ENCODE measurements at places on chromosomes 1 and 21.

DNA sequence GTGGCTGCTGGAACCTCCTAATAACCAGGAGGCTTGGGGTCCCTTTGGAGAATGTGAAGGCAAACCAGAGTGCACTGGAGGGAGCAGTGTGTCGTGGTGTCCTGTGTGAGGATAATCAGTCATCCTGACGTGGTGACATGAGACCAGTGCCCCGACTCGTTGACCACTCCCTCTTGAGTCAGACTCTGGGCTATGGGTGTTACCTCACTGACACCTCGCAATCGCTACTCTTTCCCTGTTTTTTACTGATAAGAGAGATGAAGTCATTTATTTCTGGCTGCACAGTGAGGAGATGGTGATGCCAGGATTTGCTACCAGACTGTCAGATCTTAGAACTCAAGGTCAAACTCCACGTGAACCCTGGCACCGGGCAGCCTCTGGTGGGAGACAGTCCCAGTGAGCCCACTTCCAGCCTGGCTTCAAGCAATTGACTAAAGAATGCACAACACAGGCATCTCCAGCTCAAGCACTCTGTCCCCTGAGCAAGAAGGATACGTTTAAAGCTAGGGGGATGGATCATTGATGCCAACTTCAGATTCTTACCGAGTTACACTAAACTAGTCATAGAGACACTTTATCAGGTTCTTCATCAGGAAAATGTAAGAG is 30.3 kb downstream of the UBASH3A start:
- no peak for DNase-seq
- no peak overlapping the region for H3K4me3 ChIP-seq

- no peaks in the 10 kb centered on the region for H3K4me1 ChIP-seq
- no peak overlapping the region for H3K27ac ChIP-seq
- no peaks in the 10 kb centered on the region for H3K36me3 ChIP-seq
- no peak for DNase-seq
- H3K4me3 ChIP-seq: no peak overlapping the region
Observed at GRCh38 chr1:178399177-178399728, 97.5 kb downstream of the CLEC20A start.

DNA sequence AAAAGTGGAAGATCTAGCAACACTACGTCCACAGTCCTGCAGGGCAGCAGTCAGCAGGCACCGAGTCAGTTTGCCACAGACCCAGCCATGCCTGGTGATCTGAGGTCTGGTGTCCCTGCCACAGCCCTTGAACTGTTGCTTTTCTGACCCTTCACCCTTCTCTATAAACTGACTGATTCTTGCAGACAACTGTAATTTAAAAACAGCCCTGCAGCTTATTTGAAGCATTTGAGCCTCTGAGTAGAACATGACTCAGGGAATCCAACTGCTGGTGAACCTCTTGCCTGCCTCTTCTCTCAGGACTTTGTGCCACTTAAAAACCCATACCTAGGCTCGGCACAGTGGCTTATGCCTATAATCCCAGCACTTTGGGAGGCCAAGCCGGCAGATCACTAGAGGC is 107.2 kb downstream of the EDEM3 start:
- H3K4me1 ChIP-seq: peaks cover 26% of the 10 kb centered on the region
- no peaks in the 10 kb centered on the region for H3K36me3 ChIP-seq
- H3K27me3 ChIP-seq: no peaks in the 10 kb centered on the region

GRCh38 chr1:158654571-158654970 is 31.9 kb downstream of the SPTA1 start:
- H3K36me3 ChIP-seq: no peaks in the 10 kb centered on the region
- no peak for DNase-seq
- H3K4me3 ChIP-seq: no peak overlapping the region
- no peaks in the 10 kb centered on the region for H3K4me1 ChIP-seq

- no peaks in the 10 kb centered on the region for H3K36me3 ChIP-seq
- H3K27me3 ChIP-seq: no peaks in the 10 kb centered on the region
- no peak for DNase-seq
- H3K4me1 ChIP-seq: no peaks in the 10 kb centered on the region
- H3K4me3 ChIP-seq: no peak overlapping the region
Observed at GRCh38 chr1:111948209-111949171, 41.0 kb downstream of the KCND3 start.

- peaks cover 8% of the 10 kb centered on the region for H3K4me1 ChIP-seq
- no peak for DNase-seq
- H3K27ac ChIP-seq: no peak overlapping the region
- H3K27me3 ChIP-seq: no peaks in the 10 kb centered on the region
Observed at GRCh38 chr1:162904579-162904978, 43.6 kb upstream of the CCDC190 start.

- H3K36me3 ChIP-seq: no peaks in the 10 kb centered on the region
- H3K4me3 ChIP-seq: no peak overlapping the region
- no peak overlapping the region for H3K27ac ChIP-seq
- H3K27me3 ChIP-seq: no peaks in the 10 kb centered on the region
- no peak for DNase-seq
Observed at GRCh38 chr1:218304281-218305039, 19.4 kb downstream of the RRP15 start.

DNA sequence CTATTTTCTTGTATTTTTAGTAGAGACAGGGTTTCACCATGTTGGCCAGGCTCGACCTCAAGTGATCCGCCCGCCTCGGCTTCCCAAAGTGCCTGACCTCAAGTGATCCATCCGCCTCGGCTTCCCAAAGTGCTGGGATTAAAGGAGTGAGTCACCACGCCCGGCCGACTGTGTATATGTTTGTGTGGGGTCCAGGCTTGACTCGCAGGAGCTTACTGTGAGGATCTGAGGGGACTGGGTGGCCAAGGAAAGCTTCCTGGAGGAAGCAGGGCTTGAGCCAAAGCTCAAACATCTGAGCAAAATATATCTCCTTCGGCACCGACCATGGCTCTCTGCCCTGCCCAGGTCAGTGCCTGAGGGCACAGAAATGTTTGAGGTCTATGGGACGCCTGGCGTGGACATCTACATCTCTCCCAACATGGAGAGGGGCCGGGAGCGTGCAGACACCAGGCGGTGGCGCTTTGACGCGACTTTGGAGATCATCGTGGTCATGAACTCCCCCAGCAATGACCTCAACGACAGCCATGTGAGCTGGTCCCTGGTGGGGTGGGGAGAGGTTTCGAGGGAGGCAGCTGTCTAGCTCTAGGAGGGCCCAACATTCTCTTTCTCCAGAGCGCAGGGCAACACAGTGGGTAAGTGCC is 10.5 kb downstream of the PADI3 start:
- H3K36me3 ChIP-seq: no peaks in the 10 kb centered on the region
- H3K27ac ChIP-seq: no peak overlapping the region
- no peak overlapping the region for H3K4me3 ChIP-seq
- no peaks in the 10 kb centered on the region for H3K4me1 ChIP-seq

DNA sequence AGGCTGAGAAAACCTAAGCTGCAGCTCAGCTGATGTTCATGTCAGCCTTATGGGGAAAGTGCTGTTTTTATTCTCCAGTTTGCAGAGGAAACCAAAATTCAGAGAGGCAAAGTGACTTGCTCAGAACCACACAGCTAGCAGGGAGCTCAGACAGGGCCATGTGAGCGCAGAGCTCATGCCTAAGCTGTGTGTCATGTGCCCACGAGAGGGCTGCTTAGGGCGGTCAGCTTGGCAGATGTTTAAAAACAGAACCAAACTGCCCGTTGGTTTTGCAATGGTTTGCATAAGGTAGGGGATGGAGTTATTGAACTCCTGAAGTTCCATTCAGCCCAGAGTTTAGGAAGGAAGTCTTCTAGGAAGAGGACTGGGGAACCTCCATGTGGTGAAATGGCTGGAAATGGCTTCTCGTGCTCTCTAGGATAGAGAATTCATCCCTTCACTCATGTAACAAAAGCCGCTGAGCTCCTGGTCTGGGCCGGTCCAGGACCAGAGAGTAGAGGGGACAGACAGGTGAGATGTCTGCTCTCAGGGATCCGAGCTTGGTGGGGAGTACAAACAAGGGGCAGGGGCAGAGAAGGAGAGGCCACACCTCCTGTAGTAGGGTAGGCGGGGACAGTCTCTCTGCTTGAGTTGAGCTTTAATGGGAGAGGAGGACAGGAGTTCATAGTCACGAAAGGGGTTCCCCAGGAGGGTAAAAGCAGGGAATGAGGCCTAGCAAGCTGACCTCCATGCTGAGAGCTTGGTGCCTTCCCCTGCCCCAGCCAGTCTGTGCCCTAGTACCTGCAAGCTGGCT is 46.9 kb downstream of the ARHGEF10L start:
- no peak for DNase-seq
- H3K27ac ChIP-seq: peak overlapping the region; percentile 94
- H3K4me3 ChIP-seq: peak overlapping the region; percentile 28
- peaks cover 15% of the 10 kb centered on the region for H3K36me3 ChIP-seq
- peaks cover 62% of the 10 kb centered on the region for H3K4me1 ChIP-seq

GRCh38 chr1:41610361-41610760 is 125.9 kb upstream of the EDN2 start:
- no peaks in the 10 kb centered on the region for H3K36me3 ChIP-seq
- H3K27ac ChIP-seq: no peak overlapping the region
- no peaks in the 10 kb centered on the region for H3K27me3 ChIP-seq
- H3K4me1 ChIP-seq: peaks cover 9% of the 10 kb centered on the region
- DNase-seq: no peak

- no peaks in the 10 kb centered on the region for H3K36me3 ChIP-seq
- peak within 1 kb of the TSS; percentile 83 for H3K4me3 ChIP-seq
- DNase-seq: peak; percentile 95
- H3K27me3 ChIP-seq: no peaks in the 10 kb centered on the region
- peak within 1 kb of the TSS; percentile 98 for H3K27ac ChIP-seq
Observed at GRCh38 chr21:42009831-42010506, at the start of gene ZBTB21. Gene ZBTB21, minus strand, starts transcription at chr21:42010360. Its CDS starts 16,265 bp downstream, at chr21:41994095.

DNA sequence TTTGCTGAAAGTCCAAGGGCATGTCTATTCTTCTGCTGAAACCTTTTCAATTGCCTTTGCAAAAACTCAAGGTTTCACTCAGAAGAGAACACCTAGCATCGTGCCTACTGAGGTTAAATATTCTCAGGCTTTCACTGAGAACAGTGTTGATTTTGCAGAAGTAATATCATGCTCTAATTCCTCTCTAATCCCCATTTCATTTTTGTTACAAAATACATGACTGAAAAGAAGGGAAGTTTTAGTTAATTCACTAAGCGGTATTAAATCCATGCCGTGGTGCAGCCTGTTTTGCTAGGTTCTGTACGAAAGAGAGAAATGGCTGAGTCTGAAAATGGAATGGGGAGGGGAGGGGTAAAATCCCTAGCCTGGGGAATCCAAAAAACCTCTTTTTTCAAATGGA is 163.2 kb upstream of the CAMK1G start:
- no peak for DNase-seq
- H3K36me3 ChIP-seq: no peaks in the 10 kb centered on the region

DNA sequence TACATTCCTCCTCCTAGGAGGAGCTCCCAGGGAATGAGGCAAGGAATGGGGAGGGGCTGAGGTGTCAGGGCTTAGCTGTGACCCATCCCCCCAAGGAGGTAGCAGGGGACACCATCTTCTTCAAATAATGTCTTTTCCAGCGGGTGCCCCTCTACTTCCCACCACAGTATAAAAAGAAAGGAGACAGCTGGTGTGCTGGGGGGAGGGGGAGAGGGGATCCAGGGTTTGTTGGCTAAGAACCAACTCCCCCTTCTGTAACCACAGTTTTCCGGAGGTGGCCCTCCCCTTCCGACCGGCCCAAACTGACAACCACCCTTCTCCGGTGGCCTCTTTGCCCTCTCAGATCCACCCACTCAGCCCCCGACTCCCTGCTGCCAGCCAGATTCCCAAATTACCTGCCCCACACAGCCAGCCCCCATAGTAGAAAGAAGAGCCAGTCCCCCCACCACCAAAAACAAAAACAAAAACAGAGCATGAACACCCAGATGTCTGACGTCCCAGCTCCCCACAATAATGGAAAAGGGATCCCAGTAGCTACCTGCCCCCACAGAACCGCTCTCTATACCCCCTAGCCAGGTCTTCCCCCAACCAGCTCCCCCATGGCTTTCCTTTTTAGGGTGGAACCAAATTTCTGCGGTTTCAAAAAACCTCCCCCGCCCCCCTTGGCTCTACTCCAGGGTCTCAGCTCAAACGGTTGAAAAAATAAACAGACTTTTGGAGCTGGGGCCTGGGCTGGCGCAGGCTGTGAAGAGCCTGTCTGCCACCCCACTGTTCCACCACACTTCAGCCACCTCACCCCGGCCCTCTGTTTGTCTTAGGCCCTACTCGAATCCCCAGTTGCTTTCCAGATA is 2.1 kb downstream of the ARHGEF2 start:
- peak overlapping the region; percentile 97 for H3K27ac ChIP-seq
- no peaks in the 10 kb centered on the region for H3K27me3 ChIP-seq
- no peak for DNase-seq
- H3K36me3 ChIP-seq: no peaks in the 10 kb centered on the region
- H3K4me3 ChIP-seq: peak overlapping the region; percentile 95

DNA sequence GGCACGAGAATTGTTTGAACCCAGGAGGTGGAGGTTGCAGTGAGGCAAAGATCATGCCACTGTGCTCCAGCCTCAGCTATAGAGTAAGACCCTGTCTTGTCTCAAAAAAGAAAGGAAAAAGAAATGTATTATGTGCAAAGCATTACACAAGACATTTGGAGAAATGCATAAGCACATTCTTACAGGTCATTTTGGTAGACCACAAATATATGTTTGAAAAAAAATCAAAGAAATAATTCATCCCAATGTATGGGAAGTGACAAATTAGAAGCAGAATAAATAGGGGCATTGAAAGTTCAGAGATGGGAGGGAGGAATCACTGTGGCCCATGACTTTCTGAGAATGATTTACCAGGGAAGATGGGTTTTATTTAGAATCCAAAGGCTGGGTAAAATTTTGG is 283.5 kb upstream of the ADAMTS5 start:
- H3K36me3 ChIP-seq: no peaks in the 10 kb centered on the region
- no peak overlapping the region for H3K27ac ChIP-seq
- H3K27me3 ChIP-seq: no peaks in the 10 kb centered on the region
- H3K4me1 ChIP-seq: peaks cover 10% of the 10 kb centered on the region
- DNase-seq: no peak

GRCh38 chr1:58183286-58183685 is 363.2 kb downstream of the OMA1 start:
- H3K4me1 ChIP-seq: no peaks in the 10 kb centered on the region
- no peaks in the 10 kb centered on the region for H3K27me3 ChIP-seq
- H3K36me3 ChIP-seq: no peaks in the 10 kb centered on the region
- H3K27ac ChIP-seq: no peak overlapping the region

DNA sequence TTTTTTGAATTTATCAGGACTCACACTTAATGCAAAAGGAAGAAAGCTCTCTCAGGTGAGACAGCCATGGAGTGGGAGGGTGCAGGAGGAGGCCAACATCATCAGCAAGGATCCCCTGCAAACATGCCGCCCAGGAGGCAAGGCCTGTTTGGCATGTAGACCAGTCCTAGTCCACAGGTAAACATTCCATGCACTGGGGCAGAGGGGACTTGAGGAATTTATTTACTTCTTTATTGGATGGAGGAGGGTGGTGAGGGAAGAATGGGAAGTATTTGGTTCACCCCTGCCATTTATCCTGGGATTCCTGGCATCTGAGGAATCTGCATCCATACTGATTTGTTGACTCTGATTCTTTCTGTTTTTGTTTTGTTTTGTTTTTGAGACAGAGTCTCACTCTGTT is 1.5 kb upstream of the UQCRHL start:
- H3K4me3 ChIP-seq: no peak overlapping the region
- no peaks in the 10 kb centered on the region for H3K36me3 ChIP-seq
- H3K4me1 ChIP-seq: peaks cover 48% of the 10 kb centered on the region
- peak overlapping the region; percentile 78 for H3K27ac ChIP-seq
